Epithelial cell of umbilical artery (primary cell): ENCODE measurements at places on chromosomes 1 and 21. TPM values are rescaled to one million over a fixed set of nuclear protein-coding genes. Genes with fewer than 3 reads are reported as not detected.

The C4BPA gene
- not detected in 2 replicates for total RNA-seq

The AHCTF1 gene
- 26.6 and 40.6 TPM in 2 replicates for total RNA-seq

The GPATCH2 gene
- total RNA-seq: 16.9 and 24.5 TPM in 2 replicates

The LCE2B gene
- total RNA-seq: not detected in 2 replicates

The ATP1A2 gene
- not detected in 2 replicates for total RNA-seq

The ADORA1 gene
- total RNA-seq: 0.30 and 0.32 TPM in 2 replicates

The LMX1A gene
- total RNA-seq: not detected in 2 replicates

The FAM131C gene
- not detected in 2 replicates for total RNA-seq

The MYBPH gene
- total RNA-seq: not detected in 2 replicates

The KIF26B gene
- 0.32 and 0.61 TPM in 2 replicates for total RNA-seq

The CELA2A gene
- not detected in 2 replicates for total RNA-seq

The LCA5L gene
- 0.91 and 0.97 TPM in 2 replicates for total RNA-seq

The KRTAP11-1 gene
- not detected in 2 replicates for total RNA-seq

The SPRR2E gene
- not detected in 2 replicates for total RNA-seq

The NTMT2 gene
- not detected in 2 replicates for total RNA-seq

The PRDM16 gene
- total RNA-seq: 1.9 and 2.7 TPM in 2 replicates
